ENCODE measurements at places on chromosomes 16 and 17. TPM values are rescaled to one million over a fixed set of nuclear protein-coding genes. Genes with fewer than 3 reads are reported as not detected.
A peak's percentile ranks its signal among the peaks of the same experiment; 100 is the strongest.

- no peak for DNase-seq
Measured at GRCh38 chr17:11554042-11554441, 44.2 kb upstream of the DNAH9 start.

The CTRB1 gene
- not detected for polyA plus RNA-seq

GRCh38 chr17:17496189-17497064, at the start of gene RASD1:
Gene RASD1, minus strand, starts transcription at chr17:17496395. Its CDS starts 214 bp downstream, at chr17:17496181.
- peak; percentile 80 for DNase-seq

The USB1 gene
- polyA plus RNA-seq, result 11.7 TPM

- DNase-seq, result no peak
Measured at GRCh38 chr16:74078511-74079231, 217.9 kb upstream of the PSMD7 start.

The C16orf96 gene
- 0.40 TPM for polyA plus RNA-seq

GRCh38 chr16:70809392-70810060, 8.6 kb upstream of the VAC14 start:
- no peak for DNase-seq

- DNase-seq, result no peak
Measured at GRCh38 chr17:4310354-4311060, 46.7 kb upstream of the ANKFY1 start.

- no peak for DNase-seq
Measured at GRCh38 chr17:80805032-80805751, 186.4 kb upstream of the CHMP6 start.

DNA sequence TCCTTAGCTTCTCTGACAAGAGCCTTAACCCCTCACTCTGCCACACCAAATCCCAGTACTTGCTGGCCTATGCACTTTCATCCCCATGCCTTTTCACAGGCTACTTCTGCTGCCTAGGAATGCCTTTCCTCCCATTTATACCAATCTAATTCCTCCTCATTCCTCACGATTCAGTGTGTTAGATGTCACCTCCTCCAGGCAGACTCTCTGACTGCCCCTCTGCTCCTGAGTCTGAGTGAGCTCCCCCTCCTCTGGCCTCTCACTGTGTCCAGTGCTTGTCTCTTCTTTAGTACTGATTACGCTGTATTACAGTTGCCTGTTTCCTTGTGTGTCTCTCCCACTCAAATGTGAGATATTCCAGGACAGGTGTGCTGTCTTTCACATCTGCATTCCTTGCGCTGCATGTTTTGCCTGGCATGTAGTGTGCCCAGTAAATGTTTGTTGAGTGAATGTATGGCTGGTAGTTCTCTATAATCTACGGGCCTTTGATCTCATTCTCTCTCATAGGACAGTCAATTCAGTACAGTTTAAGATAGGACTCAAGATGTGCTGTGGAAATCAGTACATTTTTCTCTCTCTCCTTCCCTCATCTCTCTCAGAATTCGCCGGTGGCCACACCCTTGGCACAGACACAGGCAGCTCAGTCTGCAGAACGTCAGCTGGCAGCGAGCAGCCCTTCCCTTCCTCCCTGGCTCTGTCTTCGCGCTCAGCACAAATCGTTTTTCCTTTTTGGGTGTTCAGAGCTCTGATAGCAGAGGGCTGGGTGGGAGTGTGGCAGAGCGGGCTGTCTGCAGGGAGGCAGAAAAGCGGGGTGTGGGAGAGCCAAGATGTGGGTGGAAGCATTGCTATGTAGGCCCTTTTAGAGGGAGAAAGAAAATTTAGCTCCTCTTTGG, 18.5 kb downstream of the ARL4D start:
- DNase-seq, result peak; percentile 68

DNA sequence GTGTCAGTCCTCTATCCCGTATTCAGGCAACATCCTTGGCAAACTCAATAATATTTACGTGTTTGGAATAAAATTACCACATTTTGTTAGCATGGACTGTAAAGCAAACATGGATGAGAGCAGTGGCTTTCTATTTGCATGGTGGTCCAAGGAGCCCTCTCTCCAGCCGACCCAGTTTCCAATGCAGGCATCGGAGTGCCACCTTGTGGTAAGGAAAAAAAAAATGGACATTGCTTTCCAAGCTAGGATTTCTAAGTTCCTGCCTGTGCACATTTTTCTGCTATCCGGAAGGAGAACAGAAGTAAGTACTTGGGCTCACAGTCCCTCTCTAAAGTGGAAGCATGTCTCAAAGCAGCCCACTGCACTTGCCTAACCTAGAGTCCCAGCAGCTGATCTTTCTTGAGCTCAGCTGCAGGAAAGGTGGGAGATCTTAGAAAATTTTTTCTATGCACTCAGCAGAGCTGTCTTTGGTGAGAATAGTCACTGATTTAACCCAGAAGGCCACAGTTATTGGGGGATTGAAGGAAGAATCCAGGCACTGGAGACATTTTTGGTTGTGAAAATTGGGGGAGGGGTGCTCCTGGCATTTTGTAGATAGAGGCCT, 46.0 kb upstream of the ERCC4 start:
- peak; percentile 27 for DNase-seq

DNA sequence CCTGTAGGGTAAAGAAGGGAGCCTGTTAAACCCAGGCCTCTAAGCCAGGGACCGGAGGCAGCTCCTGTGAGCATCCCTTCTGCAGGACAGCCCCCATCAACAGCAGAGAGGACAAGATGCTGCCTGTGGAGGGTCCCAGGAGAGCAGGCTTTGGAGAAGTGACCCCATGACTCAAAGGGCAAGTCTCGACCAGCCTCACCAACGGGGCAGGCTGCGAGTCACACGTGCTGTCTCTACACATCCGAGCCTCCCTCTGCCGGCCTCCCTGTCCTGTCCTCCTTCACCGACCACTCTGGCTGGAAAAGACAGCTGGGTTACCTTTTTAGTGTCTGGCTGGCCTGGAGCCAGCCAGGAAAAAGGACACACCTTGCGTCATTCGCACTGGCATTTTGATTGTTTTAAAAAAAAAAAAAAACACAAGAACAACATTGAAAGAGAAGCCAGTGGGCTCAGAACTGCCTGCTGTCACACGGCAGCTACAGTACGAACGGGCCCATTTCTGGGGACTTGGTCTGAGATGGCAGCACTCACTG, 74.5 kb upstream of the RCVRN start:
- DNase-seq, result no peak

GRCh38 chr17:28494445-28495188, 11.5 kb upstream of the FOXN1 start:
- peak; percentile 21 for DNase-seq

- no peak for DNase-seq
Measured at GRCh38 chr16:88507231-88507743, 54.2 kb downstream of the ZFPM1 start.

The COPZ2 gene
- polyA plus RNA-seq, result 62.9 TPM

DNA sequence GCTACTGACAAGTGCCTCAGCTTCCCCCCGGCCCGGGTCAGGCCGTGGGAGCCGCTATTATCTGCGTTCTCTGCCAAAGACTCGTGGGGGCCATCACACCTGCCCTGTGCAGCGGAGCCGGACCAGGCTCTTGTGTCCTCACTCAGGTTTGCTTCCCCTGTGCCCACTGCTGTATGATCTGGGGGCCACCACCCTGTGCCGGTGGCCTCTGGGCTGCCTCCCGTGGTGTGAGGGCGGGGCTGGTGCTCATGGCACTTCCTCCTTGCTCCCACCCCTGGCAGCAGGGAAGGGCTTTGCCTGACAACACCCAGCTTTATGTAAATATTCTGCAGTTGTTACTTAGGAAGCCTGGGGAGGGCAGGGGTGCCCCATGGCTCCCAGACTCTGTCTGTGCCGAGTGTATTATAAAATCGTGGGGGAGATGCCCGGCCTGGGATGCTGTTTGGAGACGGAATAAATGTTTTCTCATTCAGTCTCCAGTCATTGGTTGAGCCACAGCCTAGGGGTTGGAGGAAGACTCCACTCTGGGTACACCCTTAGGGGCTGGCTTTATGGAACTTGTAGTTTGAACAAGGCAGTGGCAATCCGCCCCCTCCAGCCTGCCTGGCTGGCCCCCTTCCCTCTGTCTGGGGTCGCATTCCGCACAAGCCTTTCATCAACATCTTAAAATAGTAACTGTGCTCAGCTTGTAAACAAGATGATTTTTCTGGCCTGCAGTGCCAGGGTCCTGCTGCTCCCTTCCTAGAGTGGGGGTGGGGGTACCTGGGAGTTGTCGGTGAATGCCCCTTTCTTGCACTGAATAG, 4.1 kb downstream of the SYNGR2 start:
- no peak for DNase-seq

- DNase-seq, result no peak
Measured at GRCh38 chr16:2821487-2822157, 4.6 kb downstream of the PRSS21 start.

All from muscle of back (tissue), 13 donors.